Fibroblast of the aortic adventitia (primary cell): ENCODE measurements at places on chromosomes 5 and 9.
A peak's percentile ranks its signal among the peaks of the same experiment; 100 is the strongest.

GRCh38 chr5:18720002-18720401 is 1085.7 kb downstream of the TAF11L14 start:
- DNase-seq, result no peak

- no peak for DNase-seq
Observed at GRCh38 chr9:92754091-92754745, 10.4 kb downstream of the BICD2 start.

- no peak for DNase-seq
Observed at GRCh38 chr9:137256856-137257255, 1.7 kb downstream of the NELFB start.

GRCh38 chr5:68189171-68189570 is 26.4 kb upstream of the PIK3R1 start:
- DNase-seq, result no peak

DNA sequence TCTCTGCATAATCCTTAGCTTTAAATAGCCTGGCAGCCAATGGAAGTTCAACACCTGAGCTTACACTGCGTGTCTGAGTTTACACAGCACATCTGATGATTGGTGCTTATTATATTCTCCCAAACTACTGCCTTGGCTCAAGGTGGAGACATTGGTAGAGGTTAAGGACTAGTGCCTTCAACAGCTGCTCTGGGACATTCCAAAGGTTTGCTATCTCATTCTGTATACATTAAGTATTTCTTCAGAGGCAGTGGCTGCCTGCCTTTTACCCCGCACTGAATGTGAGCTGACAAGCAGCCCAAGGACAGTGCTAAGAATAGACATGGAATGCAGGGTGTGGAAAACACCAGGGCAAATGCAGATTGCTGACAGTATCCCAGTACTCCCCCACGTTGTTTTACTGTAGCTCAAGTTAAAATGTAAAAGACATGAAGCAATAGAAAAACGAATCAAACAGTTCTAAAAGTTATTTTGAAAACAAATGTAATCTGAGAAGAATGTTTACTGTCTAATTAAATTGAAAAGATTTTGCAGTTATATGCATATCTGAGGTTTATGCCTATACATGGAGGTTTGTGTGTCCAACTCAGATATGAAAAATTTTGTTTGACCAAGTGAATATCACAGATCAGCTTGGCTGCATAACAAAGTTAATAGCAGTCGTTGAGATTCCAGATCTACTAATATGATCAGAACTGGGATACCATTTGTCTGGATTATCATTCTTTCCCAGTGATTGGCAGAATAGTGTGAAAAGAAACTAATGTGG is 1.8 kb downstream of the HSPB3 start:
- DNase-seq, result peak; percentile 84

- peak; percentile 51 for DNase-seq
Observed at GRCh38 chr5:4563400-4563799, 576.7 kb upstream of the ADAMTS16 start.

- DNase-seq, result peak; percentile 90
Observed at GRCh38 chr9:130701059-130702022, 7.8 kb downstream of the EXOSC2 start.

DNA sequence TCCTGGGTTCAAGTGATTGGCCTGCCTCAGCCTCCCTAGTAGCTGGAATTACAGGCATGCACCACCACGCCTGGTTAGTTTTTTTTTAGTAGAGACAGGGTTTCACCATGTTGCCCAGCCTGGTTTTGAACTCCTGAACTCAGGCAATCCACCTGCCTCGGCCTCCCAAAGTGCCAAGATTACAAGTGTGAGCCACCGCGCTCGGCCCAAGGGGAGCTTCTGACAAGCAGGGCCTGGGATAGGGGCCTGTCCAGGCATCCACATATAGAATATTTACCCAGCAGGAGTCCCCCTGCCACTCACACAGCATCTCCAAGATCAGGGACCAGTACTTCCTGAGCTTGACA is 10.1 kb downstream of the IRF1 start:
- no peak for DNase-seq

DNA sequence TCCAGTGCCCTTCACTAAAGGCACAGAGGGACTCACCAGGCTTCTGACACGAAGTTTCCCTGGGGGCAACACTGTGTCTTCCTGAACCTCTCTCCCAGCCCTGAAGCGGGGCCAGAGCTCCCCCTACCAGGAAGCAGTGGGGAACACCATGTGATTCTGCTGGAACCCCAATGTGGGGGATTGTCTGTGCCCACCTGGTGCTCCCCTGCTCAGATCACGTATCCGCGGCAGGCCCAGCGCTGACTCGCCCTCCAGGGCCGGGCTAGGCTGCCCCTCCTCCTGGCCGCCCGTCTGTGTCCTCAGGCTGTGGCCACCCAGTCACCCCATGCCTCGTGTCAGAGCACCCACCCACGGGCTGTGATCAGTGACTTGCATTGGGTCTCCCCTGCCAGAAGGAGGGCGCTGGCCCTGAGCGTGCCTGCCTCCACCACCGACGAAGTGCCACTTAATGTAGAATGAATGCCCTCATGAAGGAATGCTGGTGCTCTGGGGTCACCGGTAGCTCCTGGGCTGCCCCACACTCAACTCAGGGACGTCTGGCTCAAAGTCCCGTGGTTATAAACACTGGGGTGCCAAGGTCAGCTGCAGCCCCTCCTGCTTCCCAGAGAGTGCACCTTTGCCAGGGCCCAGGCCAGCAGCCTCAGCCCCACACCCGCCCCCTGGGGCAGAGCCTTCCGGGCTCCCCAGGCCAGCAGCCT is 22.1 kb downstream of the SARDH start:
- DNase-seq, result no peak

DNA sequence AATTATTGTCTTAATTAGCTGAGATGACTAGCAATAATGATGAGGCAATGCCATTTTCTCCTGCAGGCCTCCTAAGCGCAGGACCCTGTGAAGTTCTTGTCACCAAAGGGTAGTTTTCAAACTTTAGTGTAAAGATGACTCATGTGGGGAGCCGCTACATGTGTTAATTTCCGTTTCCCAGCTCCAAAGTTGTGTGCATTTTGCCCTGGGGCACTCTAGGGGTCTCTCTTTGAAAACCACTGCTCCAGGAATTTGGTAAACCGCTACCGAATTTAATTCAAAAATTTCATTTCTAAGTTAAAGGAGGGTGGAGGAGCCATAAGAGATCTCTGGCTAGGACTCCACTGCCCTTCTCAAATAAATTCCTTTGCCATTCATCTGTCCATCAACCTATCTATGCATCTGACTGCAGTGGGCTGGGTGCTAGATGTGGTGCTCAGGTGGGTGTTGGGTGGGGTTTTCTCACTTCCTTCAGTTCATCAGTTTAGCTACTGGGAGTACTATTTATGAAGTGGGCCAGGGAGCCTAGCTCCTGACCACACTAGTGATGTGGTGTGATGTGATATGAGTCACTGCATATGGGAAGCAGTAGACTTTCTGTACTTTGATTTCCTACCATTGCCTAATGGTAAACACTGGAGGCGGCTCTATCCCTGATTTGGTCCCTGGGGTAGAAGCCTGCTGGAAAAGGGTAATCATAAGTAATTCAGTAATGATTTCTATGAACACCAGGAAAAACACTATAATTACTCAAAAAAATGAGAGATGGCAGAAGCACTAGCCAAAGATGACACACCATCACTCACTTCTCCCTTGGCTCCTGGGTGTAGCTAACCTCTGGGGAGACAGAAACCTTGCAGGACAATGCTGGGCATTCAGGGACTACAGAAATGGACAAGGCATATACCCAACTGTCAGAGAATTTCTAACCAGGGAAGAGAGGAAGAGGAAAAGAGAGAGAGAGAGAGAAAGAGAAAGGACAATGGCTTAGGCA is 4.0 kb upstream of the ZSWIM6 start:
- DNase-seq, result peak; percentile 86

DNA sequence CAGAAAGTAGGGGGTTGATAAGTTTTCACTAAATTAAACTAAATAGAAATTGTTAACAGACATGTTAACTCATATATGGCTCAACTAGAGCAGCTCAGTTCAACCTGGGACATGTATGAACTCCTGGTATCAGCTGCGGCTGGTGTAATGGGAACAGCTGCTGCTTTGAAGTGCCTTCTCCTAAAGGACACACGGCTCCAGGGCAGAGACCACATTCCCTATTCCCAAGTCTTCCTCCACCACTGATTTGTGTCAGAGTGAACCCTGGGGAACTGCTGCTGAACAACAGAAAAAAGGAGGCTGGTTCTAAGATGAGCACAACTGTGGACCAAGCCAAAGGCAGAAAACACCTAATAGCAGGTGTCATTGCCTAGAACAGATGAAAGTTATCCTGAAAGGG is 71.1 kb downstream of the MAPKAP1 start:
- no peak for DNase-seq

DNA sequence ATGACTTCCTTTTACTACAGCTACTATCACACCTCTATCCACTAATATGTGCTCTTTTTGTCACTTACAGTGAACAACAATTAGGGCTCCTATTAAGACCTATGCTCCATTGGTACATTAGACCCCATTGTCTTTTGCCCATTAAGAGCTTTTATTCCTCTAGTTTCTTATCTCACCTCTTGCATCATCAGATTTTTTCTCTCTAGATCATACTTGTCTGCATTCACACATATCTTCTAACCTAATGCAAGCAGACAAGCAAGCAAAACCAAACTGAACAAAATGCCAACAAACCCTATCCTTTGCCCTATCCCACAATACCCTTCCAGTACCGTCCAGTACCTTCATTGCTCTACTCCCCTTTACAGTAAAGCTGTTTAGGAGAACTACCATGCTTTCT is 10.1 kb upstream of the RBM27 start:
- DNase-seq, result peak; percentile 47

- peak; percentile 99 for DNase-seq
Observed at GRCh38 chr9:81389569-81389993, 299.8 kb downstream of the TLE1 start.

GRCh38 chr5:109529520-109529919 is 119.7 kb upstream of the PJA2 start:
- DNase-seq, result peak; percentile 65

- no peak for DNase-seq
Observed at GRCh38 chr9:13263511-13263910, 16.0 kb downstream of the MPDZ start.

GRCh38 chr9:93119953-93120845 is 13.9 kb downstream of the NINJ1 start:
- DNase-seq, result peak; percentile 94

DNA sequence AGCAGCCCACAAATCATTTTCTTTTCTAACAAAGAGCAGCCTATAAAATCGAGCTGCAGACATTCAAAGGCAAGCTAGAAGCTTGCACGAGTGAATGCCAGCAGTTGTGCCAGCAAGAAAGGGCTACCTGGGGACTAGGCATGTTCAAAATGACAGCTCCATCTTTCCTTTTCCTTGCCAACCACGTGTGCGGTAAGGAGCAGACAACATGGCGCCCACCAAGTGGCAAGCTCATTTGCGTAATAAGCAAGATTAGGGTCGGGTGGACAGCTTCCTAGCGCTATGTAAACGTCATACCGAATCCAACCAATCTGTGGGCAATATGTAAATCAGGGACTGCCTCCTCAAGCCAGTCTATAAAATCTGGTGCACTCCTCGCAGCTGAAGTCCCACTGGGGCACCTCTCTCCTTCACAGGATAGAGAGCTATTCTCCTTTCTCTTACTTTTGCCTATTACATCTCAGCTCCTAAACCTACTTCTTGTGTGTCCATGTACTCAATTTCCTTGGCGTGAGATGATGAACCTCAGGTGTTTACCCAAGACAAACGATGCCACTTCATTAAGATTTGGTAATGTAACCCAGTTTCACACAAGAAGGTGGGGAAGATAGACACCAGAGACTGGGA is 22.5 kb upstream of the SPARC start:
- DNase-seq, result no peak

DNA sequence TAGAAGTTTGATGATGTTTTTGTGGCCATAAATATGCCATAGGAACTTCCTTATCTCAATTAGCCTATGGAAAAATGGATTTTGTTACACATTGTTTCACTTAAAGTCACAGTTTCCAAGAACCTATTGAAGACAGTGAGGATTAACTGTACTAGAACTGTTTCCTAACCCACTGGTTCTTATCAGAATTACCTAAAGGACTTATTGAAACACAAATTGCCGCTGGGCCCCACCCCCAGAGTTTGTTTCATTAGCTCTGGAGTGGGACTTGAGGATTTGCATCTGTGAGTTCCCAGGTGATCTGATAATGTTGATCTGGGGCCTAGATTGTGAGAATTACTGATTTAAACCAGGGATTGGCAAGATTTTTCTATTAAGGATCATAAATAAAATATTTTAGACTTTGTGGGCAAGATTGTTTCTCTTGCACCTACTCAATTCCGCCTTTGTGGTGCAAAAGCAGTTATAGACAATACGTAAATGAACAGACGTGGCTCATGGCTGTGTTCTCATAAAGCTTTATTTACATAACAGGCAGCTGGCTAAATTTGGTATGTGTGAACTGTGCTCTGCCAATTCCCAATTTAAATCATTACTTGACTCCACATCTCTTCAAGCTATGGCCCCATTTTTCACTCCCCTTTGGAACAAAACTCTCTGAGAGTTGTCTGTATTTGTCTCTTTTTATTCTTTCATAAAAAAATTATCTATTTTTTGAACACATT is 9.3 kb downstream of the JAK2 start:
- no peak for DNase-seq

DNA sequence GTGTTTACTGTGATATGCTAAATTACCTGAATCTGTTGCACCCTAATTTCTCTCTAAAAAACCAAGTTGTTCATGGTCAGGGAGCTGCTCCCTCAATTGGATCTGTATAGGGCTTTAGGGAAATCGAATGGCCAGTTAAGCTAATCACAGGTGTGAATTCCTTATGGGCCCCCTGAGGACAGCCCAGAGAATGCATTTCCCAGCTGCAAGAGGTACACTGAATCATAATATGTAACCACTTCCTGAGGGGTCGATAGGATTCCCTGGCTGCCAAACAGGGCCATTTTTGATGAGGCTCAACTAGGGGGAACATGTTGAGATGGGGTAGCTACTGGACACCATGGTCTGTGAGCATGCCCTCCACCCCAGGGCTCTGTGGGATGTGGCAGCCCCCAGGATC is 478.6 kb downstream of the CCDC171 start:
- no peak for DNase-seq

GRCh38 chr9:86322973-86323644 is 31.1 kb downstream of the TUT7 start:
- DNase-seq, result peak; percentile 87

DNA sequence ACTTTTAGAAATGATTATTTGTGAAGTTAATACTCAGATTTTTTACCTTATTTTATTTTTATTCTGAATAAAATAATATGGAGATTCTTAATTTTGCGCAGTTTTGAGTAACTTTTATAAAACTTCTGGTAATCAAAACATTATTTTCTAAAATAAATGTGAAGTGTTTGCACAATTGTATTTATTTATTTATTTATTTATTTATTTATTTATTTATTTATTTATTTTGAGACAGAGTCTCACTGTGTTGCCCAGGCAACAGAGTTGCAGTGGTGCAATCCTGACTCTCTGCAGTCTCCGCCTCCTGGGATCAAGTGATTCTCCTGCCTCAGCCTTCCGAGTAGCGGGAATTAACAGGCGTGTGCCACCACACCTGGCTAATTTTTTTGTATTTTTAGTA is 73.5 kb downstream of the RPS6 start:
- DNase-seq, result no peak

- DNase-seq, result peak; percentile 52
Observed at GRCh38 chr5:41641621-41642020, 131.2 kb upstream of the PLCXD3 start.
